ENCODE measurements at places on chromosomes 5 and 9. TPM values are rescaled to one million over a fixed set of nuclear protein-coding genes. Genes with fewer than 3 reads are reported as not detected.

ZNF883 gene
- total RNA-seq = 1.3 TPM

DNA sequence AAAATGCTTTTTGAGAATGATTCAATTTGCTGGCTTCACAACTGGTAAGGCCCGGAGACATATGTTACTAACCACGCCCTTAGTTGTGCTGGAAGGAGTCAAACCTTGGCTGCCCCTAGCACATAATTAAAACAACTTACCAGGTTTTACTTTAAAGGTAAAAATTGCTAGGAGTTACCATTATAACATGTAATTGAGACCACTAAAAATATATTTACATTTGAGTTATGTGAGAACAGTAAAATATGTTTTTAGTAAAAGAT lies 435.6 kb upstream of the CDH9 start:
- no peaks in the 10 kb centered on the region for H3K4me1 ChIP-seq
- DNase-seq = no peak
- H3K27me3 ChIP-seq = no peaks in the 10 kb centered on the region
- no peak overlapping the region for H3K27ac ChIP-seq

- no peak overlapping the region for H3K4me3 ChIP-seq
- peak overlapping the region; percentile 63 for H3K27ac ChIP-seq
- no peaks in the 10 kb centered on the region for H3K27me3 ChIP-seq
- H3K36me3 ChIP-seq = no peaks in the 10 kb centered on the region
- DNase-seq = no peak
Observed at GRCh38 chr9:38018958-38019602, 49.9 kb downstream of the SHB start.

GRCh38 chr9:22201256-22201655 lies 192.2 kb upstream of the CDKN2B start:
- DNase-seq = no peak
- H3K36me3 ChIP-seq = no peaks in the 10 kb centered on the region
- H3K27me3 ChIP-seq = no peaks in the 10 kb centered on the region
- H3K4me1 ChIP-seq = no peaks in the 10 kb centered on the region

DNA sequence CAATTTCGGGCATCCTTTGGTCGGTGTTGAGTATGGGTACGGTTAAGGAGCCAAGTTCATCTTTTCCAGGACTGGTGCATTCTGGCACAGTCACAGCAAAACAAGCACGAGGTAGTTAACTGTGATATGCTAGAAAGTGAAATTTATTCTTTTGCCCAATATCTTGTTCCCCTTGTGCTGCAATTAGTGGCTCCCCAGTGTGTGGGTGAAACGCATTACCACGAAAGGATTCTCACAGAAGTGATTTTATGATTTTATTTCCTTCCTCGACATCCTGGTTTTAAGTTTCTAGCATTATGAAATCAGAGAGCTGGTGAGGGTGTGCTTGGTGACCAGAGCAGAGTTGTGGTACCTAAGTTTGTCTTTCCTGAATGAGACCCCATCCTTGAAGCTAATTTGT lies 1.5 kb downstream of the FRMPD1 start:
- no peak for DNase-seq
- no peak overlapping the region for H3K27ac ChIP-seq
- H3K36me3 ChIP-seq = no peaks in the 10 kb centered on the region
- H3K4me3 ChIP-seq = no peak overlapping the region
- peaks cover 3% of the 10 kb centered on the region for H3K27me3 ChIP-seq
- H3K4me1 ChIP-seq = peaks cover 4% of the 10 kb centered on the region

DNA sequence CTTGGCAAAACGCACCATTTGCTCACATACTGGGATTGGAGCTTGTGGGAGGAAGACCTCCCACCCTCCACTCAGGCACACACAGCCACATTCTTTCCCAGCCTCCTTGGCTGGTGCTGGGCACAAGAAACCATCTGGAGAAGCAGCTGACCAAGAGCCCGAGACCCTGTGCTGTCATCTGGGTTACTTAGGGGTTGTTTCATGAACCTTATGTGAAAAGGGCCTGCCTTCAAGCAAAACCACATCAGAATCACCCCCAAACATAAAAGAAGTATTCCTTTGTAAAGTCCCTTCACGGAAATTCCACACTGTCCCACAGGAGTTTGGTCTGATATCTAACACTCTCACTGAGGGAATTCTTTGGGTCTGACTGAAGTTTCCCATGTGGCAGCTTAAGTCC lies 172.1 kb downstream of the NR3C1 start:
- H3K27ac ChIP-seq = no peak overlapping the region
- H3K36me3 ChIP-seq = no peaks in the 10 kb centered on the region
- H3K4me3 ChIP-seq = no peak overlapping the region

- no peaks in the 10 kb centered on the region for H3K27me3 ChIP-seq
- H3K27ac ChIP-seq = no peak overlapping the region
- H3K4me1 ChIP-seq = no peaks in the 10 kb centered on the region
- H3K4me3 ChIP-seq = no peak overlapping the region
Observed at GRCh38 chr9:32706004-32706724, 70.7 kb upstream of the TAF1L start.

PCDHGA6 gene
- 16.6 TPM for total RNA-seq

GRCh38 chr9:71847892-71848291 lies 63.1 kb downstream of the ABHD17B start:
- no peaks in the 10 kb centered on the region for H3K36me3 ChIP-seq
- H3K27ac ChIP-seq = no peak overlapping the region
- H3K4me1 ChIP-seq = no peaks in the 10 kb centered on the region
- no peaks in the 10 kb centered on the region for H3K27me3 ChIP-seq
- no peak overlapping the region for H3K4me3 ChIP-seq
- DNase-seq = no peak

GRCh38 chr5:64939772-64940510 lies 171.2 kb downstream of the CWC27 start:
- H3K4me3 ChIP-seq = no peak overlapping the region
- no peaks in the 10 kb centered on the region for H3K36me3 ChIP-seq
- peak; percentile 17 for DNase-seq

SLC9A3 gene
- total RNA-seq = 3.9 TPM

ARL10 gene
- 4.1 TPM for total RNA-seq

DNA sequence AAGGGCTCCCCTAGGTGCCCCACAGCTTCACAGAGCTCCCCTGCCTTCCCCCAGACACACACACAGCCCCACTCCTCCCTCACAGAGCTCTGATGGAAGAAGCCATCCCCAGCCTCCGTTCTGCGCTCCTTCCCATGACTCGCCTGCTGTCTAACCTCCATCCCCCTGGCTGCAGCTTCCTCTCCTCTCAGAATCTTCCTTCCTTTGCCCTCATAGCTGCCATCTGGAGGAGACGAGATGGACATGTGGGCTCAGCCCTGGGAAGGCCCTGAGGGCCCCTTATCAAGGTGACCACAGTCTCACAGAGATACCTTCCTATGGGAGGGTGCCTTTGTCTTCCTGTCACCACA lies 94.3 kb downstream of the PCDH1 start:
- no peaks in the 10 kb centered on the region for H3K36me3 ChIP-seq
- DNase-seq = no peak
- H3K27me3 ChIP-seq = no peaks in the 10 kb centered on the region
- peaks cover 4% of the 10 kb centered on the region for H3K4me1 ChIP-seq
- H3K4me3 ChIP-seq = no peak overlapping the region

GRCh38 chr5:68288707-68289134 lies 73.2 kb downstream of the PIK3R1 start:
- peak overlapping the region; percentile 47 for H3K4me3 ChIP-seq
- H3K27ac ChIP-seq = peak overlapping the region; percentile 93
- H3K27me3 ChIP-seq = no peaks in the 10 kb centered on the region
- no peaks in the 10 kb centered on the region for H3K36me3 ChIP-seq
- H3K4me1 ChIP-seq = no peaks in the 10 kb centered on the region
